ENCODE measurements at places on chromosomes 3 and 15. TPM values are rescaled to one million over a fixed set of nuclear protein-coding genes. Genes with fewer than 3 reads are reported as not detected.

Gene UBL7
- total RNA-seq, result 44.5 TPM

- no peak for DNase-seq
- H3K36me3 ChIP-seq, result no peaks in the 10 kb centered on the region
- no peak overlapping the region for H3K4me3 ChIP-seq
- H3K4me1 ChIP-seq, result no peaks in the 10 kb centered on the region
- H3K27me3 ChIP-seq, result no peaks in the 10 kb centered on the region
Measured at GRCh38 chr3:28228623-28229022, 12.8 kb upstream of the CMC1 start.

- H3K4me1 ChIP-seq, result no peaks in the 10 kb centered on the region
- no peak overlapping the region for H3K27ac ChIP-seq
- H3K36me3 ChIP-seq, result no peaks in the 10 kb centered on the region
- DNase-seq, result no peak
- H3K4me3 ChIP-seq, result no peak overlapping the region
Measured at GRCh38 chr3:17747174-17747889, 4.9 kb upstream of the TBC1D5 start.

DNA sequence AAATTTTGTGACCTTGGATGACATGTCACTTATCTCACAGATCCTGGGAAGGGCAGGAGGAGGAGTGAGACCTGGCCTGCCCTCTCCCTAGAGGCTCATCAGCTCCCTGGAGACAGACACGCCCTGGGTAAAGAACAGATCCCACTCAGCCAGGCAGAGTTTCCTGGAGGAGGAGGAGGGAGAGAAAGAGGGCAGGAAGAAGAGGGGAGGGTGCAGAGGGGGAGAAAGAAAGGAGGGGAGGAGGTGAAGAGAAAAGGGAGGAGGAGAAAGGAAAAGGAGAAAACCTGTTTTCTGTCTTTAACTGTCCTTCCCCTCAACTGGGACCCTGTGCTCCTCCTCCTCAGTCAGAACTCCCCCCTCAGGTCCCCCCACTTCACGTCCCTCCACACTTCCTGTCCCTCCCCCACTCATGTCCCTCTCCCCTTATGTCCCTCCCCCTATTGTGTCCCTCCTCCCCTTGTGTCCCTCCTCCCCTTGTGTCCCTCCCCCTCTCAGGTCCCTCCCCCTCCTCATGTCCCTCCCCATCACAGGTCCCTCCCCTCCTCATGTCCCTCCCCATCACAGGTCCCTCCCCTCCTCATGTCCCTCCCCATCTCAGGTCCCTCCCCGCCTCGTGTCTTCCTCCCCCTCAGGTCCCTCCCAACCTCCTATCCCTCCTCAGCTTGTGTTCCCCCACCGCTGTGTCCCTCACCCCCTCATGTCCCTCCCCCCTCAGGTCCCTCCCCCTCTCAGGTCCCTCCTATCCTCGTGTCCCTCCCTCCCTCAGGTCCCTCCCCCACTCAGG lies 52.3 kb upstream of the CGNL1 start:
- H3K27me3 ChIP-seq, result no peaks in the 10 kb centered on the region
- H3K4me3 ChIP-seq, result peak overlapping the region; percentile 8
- H3K36me3 ChIP-seq, result no peaks in the 10 kb centered on the region

DNA sequence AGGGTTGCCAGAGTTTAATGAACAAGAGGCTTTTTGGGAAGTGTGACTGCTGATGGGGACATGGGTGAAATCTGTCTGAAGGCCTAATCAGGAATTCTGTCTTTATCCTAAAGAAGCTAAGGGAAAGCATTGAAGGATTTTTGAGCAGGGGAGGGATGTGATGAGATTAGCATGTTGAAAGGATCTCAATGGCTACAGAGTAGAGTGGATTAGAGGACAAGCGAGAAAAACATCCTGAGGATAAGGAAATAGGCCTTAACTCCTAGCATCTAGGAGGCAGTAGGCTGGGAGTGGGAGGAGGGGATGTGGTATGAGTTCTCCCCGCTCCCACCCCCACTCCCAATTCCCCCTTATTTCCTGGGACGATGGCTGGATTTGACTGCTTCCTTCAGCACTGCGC lies 35.1 kb upstream of the SNTN start:
- no peaks in the 10 kb centered on the region for H3K27me3 ChIP-seq
- H3K27ac ChIP-seq, result no peak overlapping the region
- H3K4me1 ChIP-seq, result no peaks in the 10 kb centered on the region
- H3K36me3 ChIP-seq, result no peaks in the 10 kb centered on the region
- DNase-seq, result no peak

- no peaks in the 10 kb centered on the region for H3K36me3 ChIP-seq
- H3K27ac ChIP-seq, result no peak overlapping the region
- peaks cover 8% of the 10 kb centered on the region for H3K4me1 ChIP-seq
- no peaks in the 10 kb centered on the region for H3K27me3 ChIP-seq
Measured at GRCh38 chr3:170367797-170368196, 10.3 kb downstream of the SKIL start.

- no peak overlapping the region for H3K27ac ChIP-seq
- H3K4me3 ChIP-seq, result no peak overlapping the region
- no peaks in the 10 kb centered on the region for H3K36me3 ChIP-seq
- H3K27me3 ChIP-seq, result no peaks in the 10 kb centered on the region
- H3K4me1 ChIP-seq, result no peaks in the 10 kb centered on the region
Measured at GRCh38 chr15:45948181-45948621, 313.4 kb downstream of the SQOR start.

GRCh38 chr15:31177951-31178350 lies 76.4 kb upstream of the TRPM1 start:
- H3K27me3 ChIP-seq, result no peaks in the 10 kb centered on the region
- H3K36me3 ChIP-seq, result no peaks in the 10 kb centered on the region
- H3K27ac ChIP-seq, result no peak overlapping the region
- H3K4me3 ChIP-seq, result no peak overlapping the region

- no peak overlapping the region for H3K27ac ChIP-seq
- no peaks in the 10 kb centered on the region for H3K4me1 ChIP-seq
- H3K27me3 ChIP-seq, result no peaks in the 10 kb centered on the region
- no peak overlapping the region for H3K4me3 ChIP-seq
- no peak for DNase-seq
- H3K36me3 ChIP-seq, result no peaks in the 10 kb centered on the region
Measured at GRCh38 chr3:31438742-31439141, 94.0 kb upstream of the STT3B start.

DNA sequence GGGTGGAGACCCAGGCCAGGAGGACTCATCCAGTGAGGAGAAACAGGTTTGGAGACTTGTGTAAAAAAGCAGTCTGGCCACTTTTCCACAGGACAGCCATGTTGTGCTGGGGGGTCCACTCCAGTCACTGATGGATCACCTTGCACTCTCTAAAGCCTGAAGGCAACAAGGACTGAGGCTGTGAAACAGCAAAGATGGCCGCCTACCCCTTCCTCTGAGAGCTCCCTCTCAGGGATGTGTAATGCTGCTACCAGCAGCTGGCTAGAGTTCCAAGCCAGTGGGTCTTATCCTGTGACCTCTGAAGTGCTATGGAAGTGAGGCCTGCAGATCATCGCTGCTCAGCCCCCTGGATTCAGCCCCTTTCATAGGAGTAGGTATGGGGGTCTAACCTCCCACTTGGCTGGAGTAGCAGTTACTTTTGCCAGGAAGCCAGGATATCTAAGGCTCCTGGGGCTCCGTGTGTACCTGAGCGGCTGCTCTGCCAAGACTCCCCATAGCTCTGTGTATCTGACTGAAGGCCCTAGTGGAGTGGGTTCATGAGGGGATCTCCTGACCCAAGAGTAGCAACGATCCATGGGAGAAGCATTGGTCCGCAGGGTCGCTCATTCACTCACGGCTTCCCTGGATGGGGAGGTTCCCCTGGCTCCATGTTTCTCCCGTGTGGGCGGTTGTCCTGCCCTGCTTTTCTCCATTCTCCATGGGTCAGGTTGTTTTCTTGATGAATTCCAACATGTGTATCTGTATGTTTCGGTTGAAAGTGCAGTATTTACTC lies 69.9 kb upstream of the TNFSF10 start:
- no peak overlapping the region for H3K27ac ChIP-seq
- H3K4me3 ChIP-seq, result no peak overlapping the region
- DNase-seq, result no peak
- no peaks in the 10 kb centered on the region for H3K4me1 ChIP-seq
- H3K27me3 ChIP-seq, result no peaks in the 10 kb centered on the region
- no peaks in the 10 kb centered on the region for H3K36me3 ChIP-seq

- H3K4me1 ChIP-seq, result no peaks in the 10 kb centered on the region
- H3K4me3 ChIP-seq, result no peak overlapping the region
- no peaks in the 10 kb centered on the region for H3K36me3 ChIP-seq
- no peaks in the 10 kb centered on the region for H3K27me3 ChIP-seq
Measured at GRCh38 chr3:10655105-10655504, 149.7 kb upstream of the ATP2B2 start.

DNA sequence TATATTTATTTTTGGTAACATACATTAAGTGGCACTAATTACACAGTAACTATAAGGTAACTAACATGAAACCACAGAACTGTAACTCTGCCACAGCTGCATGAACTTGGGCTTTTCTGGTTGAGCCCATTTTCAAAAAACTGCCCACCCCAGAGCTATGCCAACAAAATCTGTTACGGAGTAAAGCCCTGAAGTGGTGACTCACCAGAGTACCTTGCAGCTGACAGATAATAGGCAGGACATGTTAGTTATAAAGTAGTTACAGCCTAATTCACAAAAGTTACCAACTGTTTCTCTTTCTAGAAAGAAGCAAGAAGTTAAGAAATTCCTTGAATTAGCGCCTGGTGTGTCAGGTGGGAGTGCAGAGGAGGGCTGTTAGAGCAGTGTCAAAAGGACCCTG lies 1.5 kb upstream of the GPX1 start:
- H3K27ac ChIP-seq, result peak overlapping the region; percentile 89
- H3K36me3 ChIP-seq, result no peaks in the 10 kb centered on the region
- DNase-seq, result no peak
- H3K4me3 ChIP-seq, result no peak overlapping the region
- H3K27me3 ChIP-seq, result no peaks in the 10 kb centered on the region

- no peaks in the 10 kb centered on the region for H3K36me3 ChIP-seq
- H3K4me1 ChIP-seq, result no peaks in the 10 kb centered on the region
- no peak overlapping the region for H3K27ac ChIP-seq
- no peaks in the 10 kb centered on the region for H3K27me3 ChIP-seq
- DNase-seq, result no peak
Measured at GRCh38 chr15:33154351-33155166, 40.0 kb downstream of the FMN1 start.

GRCh38 chr3:163785693-163786092 lies 1292.6 kb downstream of the SI start:
- no peaks in the 10 kb centered on the region for H3K36me3 ChIP-seq
- no peak overlapping the region for H3K27ac ChIP-seq
- no peak for DNase-seq
- no peak overlapping the region for H3K4me3 ChIP-seq
- no peaks in the 10 kb centered on the region for H3K4me1 ChIP-seq
- H3K27me3 ChIP-seq, result no peaks in the 10 kb centered on the region

- peak overlapping the region; percentile 73 for H3K4me3 ChIP-seq
- H3K27ac ChIP-seq, result peak overlapping the region; percentile 97
- DNase-seq, result no peak
- H3K4me1 ChIP-seq, result no peaks in the 10 kb centered on the region
- no peaks in the 10 kb centered on the region for H3K36me3 ChIP-seq
- no peaks in the 10 kb centered on the region for H3K27me3 ChIP-seq
Measured at GRCh38 chr3:122794483-122794778, 438 bp upstream of the SLC49A4 start.

- no peak for DNase-seq
- H3K27me3 ChIP-seq, result no peaks in the 10 kb centered on the region
- peaks cover 28% of the 10 kb centered on the region for H3K4me1 ChIP-seq
- H3K27ac ChIP-seq, result peak overlapping the region; percentile 96
- H3K4me3 ChIP-seq, result no peak overlapping the region
Measured at GRCh38 chr3:195897081-195897852, 11.1 kb downstream of the TNK2 start.
